T-helper 1 cell treated with Interleukin-12 subunit alpha and Interleukin-12 subunit beta and Interleukin-4 antibody, amounts not matched to agents 30 ng/mL and 1 ng/mL, for 36 hours (primary cell): ENCODE measurements at places on chromosomes 5 and 9. TPM values are rescaled to one million over a fixed set of nuclear protein-coding genes. Genes with fewer than 3 reads are reported as not detected.

Gene POU5F2
- 2.3 and 2.4 TPM in 2 replicates for total RNA-seq

Gene SCGB3A2
- total RNA-seq: not detected in 2 replicates

Gene SMIM33
- 0.54 and 0.68 TPM in 2 replicates for total RNA-seq

Gene PCDHGA3
- 0.07 and 0.34 TPM in 2 replicates for total RNA-seq

Gene ZDHHC11B
- total RNA-seq: not detected in 2 replicates

Gene CTXN3
- not detected in 2 replicates for total RNA-seq

Gene UNC13B
- total RNA-seq: 0.20 and 0.47 TPM in 2 replicates

Gene PIK3R1
- total RNA-seq: 58.7 and 66.6 TPM in 2 replicates

Gene SIMC1
- 34.3 and 35.8 TPM in 2 replicates for total RNA-seq

Gene PCDHA4
- total RNA-seq: not detected in 2 replicates

Gene PNPLA7
- total RNA-seq: 3.1 and 3.5 TPM in 2 replicates

Gene ARL14EPL
- total RNA-seq: not detected in 2 replicates

Gene LRRC26
- not detected in 2 replicates for total RNA-seq

Gene ZNF354B
- 16.6 and 16.8 TPM in 2 replicates for total RNA-seq

Gene TMC1
- 0.27 TPM in 1 of 2 replicates, not detected in the other for total RNA-seq

Gene TLR4
- not detected in 2 replicates for total RNA-seq

Gene ADRB2
- total RNA-seq: 0.81 and 0.90 TPM in 2 replicates

Gene ITGA1
- total RNA-seq: 8.3 and 11.3 TPM in 2 replicates

Gene NFX1
- 40.9 and 44.2 TPM in 2 replicates for total RNA-seq

Gene UBAP1
- 35.2 and 38.6 TPM in 2 replicates for total RNA-seq

Gene TMEM8B
- 1.7 and 2.5 TPM in 2 replicates for total RNA-seq

Gene PCDHA2
- not detected in 2 replicates for total RNA-seq

Gene SPRY4
- 0.90 and 1.0 TPM in 2 replicates for total RNA-seq

Gene RASGEF1C
- total RNA-seq: not detected in 2 replicates

Gene PCDHAC1
- not detected in 2 replicates for total RNA-seq

Gene DNM1
- total RNA-seq: 0.37 and 0.49 TPM in 2 replicates

Gene OR13C8
- total RNA-seq: not detected in 2 replicates

Gene SH3TC2
- not detected in 2 replicates for total RNA-seq

Gene ATOX1
- 81.1 and 91.4 TPM in 2 replicates for total RNA-seq

Gene BDP1
- total RNA-seq: 34.0 and 35.2 TPM in 2 replicates

Gene GFI1B
- not detected in 2 replicates for total RNA-seq

Gene SIT1
- total RNA-seq: 218 and 222 TPM in 2 replicates

Gene PCA3
- total RNA-seq: not detected in 2 replicates

Gene ANKRD34B
- total RNA-seq: not detected in 2 replicates

Gene CDO1
- total RNA-seq: 0.46 and 0.61 TPM in 2 replicates

Gene ZCCHC9
- total RNA-seq: 37.5 and 37.8 TPM in 2 replicates

Gene APBB3
- total RNA-seq: 26.5 and 28.4 TPM in 2 replicates
